ENCODE measurements at places on chromosomes 3 and 15.

- no peak for DNase-seq
Measured at GRCh38 chr15:63586790-63587189, 10.4 kb upstream of the FBXL22 start.

DNA sequence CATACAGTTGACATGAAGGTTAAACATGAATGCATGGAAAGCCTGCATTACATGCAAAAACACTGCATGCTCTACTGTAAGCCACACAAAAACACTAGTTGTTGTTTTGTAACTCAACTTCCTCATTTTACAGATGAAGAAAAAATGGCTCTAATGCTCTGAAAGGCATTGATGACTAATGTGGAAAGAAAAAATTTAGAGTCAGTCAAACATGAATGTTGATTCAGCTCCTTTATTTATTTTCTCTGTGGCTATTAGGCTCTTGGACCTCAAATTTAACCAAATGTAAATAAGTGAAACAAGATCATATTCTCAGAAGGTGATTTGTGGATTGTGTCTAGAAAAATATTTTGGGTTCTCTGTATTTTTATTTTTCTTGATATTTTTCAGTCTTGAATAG, 336.7 kb upstream of the ZNF717 start:
- no peak for DNase-seq

GRCh38 chr3:60652829-60653228, 598.4 kb downstream of the FHIT start:
- no peak for DNase-seq

DNA sequence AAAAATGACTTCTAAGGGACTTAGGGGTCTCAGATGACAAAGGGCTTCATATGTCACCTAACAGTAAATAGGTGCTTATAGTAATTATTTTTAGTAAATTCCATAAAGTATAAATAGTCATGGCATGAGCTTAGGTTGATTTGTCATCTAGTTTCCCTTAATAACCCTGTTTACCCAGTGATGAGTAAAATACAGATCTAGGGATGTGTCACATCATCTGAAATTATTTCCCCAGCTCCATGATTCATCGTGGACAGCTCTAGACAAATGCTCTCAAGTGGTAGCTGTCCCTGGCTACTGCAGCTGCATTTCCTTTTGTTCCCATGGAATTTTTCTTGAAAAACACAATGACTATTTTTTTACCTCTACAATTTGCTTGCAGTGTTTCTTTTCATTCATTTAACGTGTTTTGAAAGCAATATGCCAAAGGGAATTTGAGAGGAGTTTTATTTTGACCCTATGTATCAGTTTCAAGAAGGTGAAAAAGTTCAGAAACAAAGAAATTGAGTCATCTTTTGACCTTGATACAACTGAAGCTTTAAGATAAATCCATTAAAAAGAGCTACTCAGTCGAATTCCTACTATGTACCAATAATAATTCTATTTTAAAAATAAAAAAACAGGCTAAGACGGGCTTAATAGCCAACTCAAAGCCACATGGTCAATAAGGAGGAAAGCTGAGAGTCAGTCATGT, 241.6 kb downstream of the KCNMB2 start:
- no peak for DNase-seq

GRCh38 chr15:58346361-58346760, 85.4 kb upstream of the LIPC start:
- no peak for DNase-seq

- no peak for DNase-seq
Measured at GRCh38 chr15:23561914-23562313, 3.6 kb upstream of the MKRN3 start.

DNA sequence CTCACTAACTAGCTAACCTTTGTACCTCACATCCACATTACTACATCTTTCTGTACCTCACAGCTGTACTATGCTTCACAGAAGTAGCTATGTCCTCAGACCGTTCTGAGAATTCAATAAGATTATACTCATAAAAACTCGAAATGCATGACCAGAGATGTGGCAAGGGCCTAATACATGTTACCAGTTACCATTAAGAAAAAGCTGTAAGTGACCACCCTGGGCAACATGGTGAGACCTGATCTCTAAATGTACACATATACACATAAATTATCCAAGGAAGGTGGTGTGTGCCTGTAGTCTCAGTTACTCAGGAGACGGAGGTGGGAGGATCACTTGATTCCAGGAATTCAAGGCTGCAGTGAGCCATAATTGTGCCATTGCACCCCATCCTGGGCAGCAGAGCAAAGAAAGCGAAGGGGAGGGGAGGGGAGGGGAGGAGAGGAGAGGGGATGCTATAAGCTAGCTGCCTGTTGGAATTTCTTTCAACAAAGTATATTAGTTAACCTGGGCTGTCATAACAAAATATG, 482.6 kb upstream of the ZNF717 start:
- DNase-seq = no peak

GRCh38 chr3:100521439-100521845, 29.0 kb downstream of the TMEM45A start:
- DNase-seq = no peak

- no peak for DNase-seq
Measured at GRCh38 chr3:133282236-133282635, 117.6 kb upstream of the BFSP2 start.

DNA sequence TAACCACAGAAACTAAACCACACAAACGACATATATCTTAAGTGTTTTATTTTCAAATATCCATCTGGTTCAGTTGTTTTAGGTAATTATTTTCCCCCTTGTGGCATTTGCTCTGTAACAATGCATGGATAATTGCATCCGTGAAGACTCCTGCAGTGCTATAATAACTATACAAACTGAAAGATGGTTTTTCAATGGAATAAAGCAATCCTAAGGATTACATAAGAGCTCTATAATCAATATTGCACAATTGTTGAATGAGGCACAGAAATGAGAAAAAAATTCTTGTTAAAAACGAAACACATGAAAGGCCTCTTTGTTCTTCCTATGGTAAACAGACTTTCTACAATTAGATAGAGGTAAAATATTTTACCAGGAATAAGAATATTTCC, 446.0 kb upstream of the EPHA3 start:
- no peak for DNase-seq

DNA sequence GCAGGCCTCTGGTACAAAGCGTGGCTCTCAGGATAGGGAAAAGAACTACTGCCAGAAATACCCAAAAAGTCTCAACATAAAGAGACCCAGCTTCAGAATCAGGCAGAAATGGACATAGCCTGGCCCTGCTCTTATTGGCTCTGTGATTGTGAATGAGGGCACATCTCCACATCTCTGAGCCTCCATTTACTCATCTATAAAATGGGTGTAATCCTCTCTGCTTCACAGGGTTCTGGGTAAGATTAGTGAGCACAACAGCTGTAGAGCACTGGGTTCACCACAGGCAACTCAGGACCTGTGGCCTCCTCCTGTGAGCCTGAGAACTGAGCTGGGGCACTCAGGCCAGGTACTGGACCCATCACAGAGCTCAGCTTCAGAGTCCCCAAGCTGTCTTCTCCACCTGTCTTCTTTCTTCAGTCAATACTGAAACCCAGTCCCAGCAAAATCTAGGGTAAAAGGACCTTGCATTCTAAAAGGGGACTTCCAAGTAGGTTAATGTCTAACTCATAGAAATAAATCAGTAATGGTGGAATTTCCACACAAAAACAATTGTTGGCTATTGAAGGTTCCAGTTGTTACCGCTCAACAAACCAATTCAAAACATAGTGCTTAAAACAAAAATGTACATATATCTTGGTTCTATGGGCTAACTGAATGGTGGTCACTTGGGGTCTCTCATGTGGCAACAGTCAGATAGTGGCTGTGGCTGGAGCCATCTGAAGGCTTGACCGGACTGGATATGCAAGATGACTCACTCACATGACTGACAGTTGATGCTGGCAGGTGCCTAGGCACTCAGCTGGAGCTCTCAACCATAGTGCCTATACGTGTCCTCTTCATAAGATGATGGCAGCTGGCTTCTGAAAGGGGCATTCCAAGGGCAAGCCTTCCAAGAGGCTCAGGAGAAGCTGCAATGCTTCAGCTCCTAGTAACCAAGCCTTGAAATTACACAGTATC, 47.3 kb downstream of the TRIM42 start:
- no peak for DNase-seq

- no peak for DNase-seq
Measured at GRCh38 chr15:63605036-63605435, 7.8 kb downstream of the FBXL22 start.

GRCh38 chr3:171640520-171641412, 169.5 kb downstream of the PLD1 start:
- DNase-seq = no peak

DNA sequence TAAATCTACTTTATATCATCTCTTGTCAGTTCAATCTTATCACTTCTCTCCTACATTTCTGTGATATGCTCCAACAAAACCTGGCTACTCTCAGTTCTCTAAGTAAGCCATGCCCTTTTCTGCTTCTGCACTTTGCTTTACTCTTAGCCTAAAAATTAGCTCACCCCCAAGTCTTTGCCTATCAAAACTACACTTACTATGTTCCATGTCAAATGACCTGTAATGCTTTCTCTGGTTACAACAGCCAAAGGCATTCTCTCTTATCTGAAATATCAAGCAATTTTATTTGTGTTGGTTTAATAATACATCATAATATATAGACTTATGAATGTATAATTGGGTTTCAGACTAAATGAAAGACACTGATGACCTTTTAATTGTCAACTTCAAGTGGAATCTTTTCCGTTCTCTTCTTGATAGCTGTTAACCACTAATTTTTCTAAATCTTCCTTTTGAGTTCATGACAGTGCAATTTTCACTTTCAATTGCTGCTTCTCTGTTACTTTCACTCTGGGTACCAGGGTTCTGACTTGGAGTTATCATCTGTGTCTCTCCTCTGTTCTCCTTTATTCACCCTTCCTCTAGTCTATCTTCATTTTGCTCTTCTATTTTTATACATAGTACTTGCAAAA, 619.0 kb upstream of the GOLIM4 start:
- no peak for DNase-seq

- no peak for DNase-seq
Measured at GRCh38 chr15:40755812-40756208, 756 bp upstream of the RMDN3 start.

- no peak for DNase-seq
Measured at GRCh38 chr15:64386291-64386690, 1.3 kb upstream of the TRIP4 start.

Data from stimulated activated CD8-positive, alpha-beta memory T cell treated with anti-CD3 and anti-CD28 coated beads, Interleukin-7, amount 100 ng/mL, for 48 hours (primary cell).